ENCODE measurements at places on chromosomes 1 and 21.

GRCh38 chr1:228155596-228156514, 6.1 kb downstream of the GJC2 start:
- DNase-seq, result no peak

DNA sequence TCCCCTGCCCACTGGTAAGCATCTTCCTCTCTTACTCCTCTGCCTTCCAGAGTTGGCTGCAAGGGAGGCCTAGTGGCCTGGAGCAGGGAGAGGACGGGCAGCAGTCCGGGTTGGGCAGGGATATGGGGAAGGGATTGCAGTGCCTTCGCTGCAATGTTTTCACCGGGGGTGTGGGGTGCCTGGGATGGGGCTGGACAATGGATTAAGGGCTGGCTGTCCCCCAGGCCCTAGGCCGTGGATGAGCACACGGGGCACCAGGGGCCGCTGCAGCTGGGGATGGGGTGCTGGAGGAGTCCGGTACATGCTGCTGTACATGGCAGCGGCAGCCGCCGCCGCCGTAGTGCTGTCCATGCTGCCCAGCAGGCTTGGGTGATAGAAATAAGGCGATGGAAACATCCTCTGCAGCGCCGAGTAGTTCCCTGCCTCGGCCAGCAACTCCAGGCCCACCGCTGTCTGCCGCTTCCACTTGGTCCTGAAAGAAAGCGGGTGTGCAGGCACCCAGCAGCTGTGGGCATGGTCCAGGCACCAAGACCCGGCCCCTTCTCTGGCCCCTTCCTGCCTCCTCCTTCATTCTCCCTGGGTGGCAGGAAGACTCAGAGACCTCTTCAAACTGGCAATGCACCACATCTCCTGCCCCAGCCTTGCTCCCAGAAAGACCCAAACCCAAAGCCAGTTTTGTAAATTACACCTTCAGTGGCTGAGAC, 4.8 kb downstream of the BARHL2 start:
- no peak for DNase-seq

GRCh38 chr1:152348447-152348846, 11.4 kb downstream of the FLG2 start:
- no peak for DNase-seq

DNA sequence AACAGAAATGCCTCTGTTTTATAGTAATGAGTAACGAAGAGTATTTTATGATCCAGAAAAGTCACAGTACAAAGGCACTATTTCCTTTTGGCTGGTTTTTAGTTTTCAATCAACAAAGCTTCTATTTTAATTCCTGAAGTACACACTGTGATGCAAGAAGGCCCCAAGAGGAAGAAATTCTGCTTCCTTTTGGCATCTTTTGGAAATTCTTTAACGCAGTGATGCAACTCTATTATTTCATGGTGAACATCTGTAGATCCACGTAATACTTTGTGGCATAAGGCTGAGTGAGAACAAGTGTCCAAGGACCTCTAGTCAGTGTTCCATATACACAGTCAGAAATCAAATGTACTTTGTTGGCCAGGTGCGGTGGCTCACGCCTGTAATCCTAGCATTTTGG, 137.5 kb downstream of the TGFB2 start:
- no peak for DNase-seq

DNA sequence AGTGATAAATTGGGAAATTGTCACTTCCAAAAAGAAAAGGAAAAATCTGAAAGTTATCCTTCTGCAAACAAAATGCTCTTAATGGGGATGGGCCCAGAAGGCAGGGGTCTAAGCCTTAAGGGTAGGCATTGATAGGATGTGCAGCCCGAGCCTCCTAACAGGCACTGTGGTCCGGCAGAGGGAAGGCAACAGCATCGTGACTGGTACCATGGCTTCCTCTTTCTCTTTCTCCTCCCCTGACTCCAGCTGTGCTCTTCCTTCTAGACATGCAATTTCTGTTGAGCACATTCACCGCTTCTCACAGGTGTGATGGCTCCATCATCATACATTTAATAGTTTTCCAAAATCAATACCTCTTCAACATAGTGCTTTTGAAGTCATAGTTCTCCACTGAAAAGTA, 91.5 kb downstream of the SELENOF start:
- no peak for DNase-seq

- DNase-seq, result peak; percentile 78
Observed at GRCh38 chr1:109740615-109741373, at the start of gene GSTM3. TSS of gene GSTM3 (minus strand) at chr1:109741038. CDS start at chr1:109740287, 751 bp downstream.

- DNase-seq, result no peak
Observed at GRCh38 chr1:86938450-86938849, 24.0 kb downstream of the HS2ST1 start.

- no peak for DNase-seq
Observed at GRCh38 chr1:114803001-114803400, 22.5 kb upstream of the SIKE1 start.

DNA sequence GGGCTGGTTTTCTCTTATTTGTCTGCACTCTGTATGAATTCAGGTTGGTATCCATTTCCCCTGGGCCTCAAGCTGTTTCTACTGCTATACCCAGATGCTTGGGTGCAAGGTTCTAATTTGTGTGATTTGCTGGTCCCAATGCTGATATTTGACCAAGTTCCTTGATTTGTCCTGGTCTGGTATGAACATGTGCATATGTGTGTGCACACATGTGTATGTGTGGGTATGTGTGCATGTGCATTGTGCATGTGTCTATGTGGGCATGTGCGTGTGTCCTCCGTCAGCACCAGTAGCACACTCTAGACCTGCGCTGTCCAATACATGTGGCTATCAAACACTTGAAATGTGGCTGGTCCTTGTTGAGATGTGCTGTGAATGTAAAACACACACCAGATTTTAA, 102.4 kb upstream of the TSPAN2 start:
- no peak for DNase-seq

- no peak for DNase-seq
Observed at GRCh38 chr1:202063093-202063492, 52.7 kb downstream of the ELF3 start.

- DNase-seq, result no peak
Observed at GRCh38 chr1:29162476-29163138, 19.1 kb downstream of the SRSF4 start.

DNA sequence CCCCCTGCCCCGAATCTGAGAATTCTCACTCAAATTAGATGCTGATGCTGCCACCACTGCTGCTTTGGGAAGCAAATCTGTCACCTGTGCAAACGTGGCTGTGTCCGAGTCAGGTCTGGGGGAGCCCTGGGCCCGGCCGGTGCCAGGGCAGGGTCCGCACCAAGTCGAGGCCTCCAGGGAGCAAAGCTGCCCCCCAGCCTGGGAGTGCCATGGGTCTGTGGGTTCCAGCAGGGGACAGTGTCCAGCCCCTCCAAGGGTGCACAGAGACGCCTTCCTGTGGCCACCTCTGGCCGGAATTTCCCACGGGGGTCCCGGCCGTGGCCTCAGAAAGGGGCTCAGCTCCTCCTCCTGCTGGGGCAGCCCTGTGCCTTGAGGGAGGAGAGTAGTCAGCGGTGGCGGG, 27.7 kb upstream of the TTLL10 start:
- no peak for DNase-seq

DNA sequence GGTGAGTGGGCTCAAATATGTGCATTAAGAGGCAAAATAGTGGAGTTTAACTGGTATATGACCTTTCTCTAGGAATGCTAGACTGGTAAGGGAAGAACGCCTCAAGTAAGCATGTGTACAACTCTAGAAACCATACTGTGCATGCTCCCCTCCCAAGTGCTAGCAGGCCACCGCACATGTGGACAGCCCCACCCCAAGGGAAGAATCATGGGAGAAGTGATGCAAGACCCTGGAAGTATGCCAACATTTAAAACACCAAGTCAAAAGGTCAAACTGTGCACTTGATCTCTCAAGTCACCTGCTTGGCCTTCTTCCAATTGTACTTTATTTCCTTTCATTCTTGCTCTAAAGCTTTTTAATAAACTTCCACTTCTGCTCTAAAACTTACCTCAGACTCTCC, 120.4 kb downstream of the WDR3 start:
- no peak for DNase-seq

- DNase-seq, result peak; percentile 2
Observed at GRCh38 chr21:20424943-20425342, 573.3 kb upstream of the NCAM2 start.

DNA sequence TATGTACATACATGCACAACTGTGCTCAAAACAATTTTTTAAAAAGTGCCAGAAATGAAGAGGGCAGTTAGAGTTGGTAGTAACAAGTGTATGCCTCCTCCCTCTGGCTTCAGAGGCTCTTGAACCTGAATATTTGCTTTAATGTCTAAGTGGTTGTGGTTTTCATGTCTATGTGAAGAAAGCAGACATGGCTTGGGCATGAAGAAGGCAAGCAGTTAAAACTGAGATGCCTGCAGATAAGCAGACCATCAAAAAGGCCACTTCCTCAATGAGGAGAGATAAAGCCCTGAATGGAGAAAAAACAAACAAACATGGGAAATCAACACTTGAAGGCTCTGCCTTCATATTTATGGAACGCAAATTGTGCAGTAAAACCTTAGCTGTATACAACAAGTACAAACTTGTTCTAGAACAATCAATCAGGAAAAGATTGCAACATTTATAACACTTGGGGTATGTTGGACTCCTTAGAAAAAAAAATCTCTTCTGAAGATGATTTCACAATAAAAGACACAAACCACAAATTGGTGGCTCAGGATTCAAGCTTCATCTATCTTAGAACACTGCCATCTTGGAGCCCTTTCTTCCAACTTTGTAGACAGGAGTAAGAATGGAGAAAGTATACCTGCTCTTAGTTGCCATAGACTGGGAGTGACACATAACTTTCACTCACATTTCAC, 52.7 kb upstream of the PLA2G4A start:
- no peak for DNase-seq

- DNase-seq, result no peak
Observed at GRCh38 chr1:202361224-202361623, 12.7 kb downstream of the PPP1R12B start.

DNA sequence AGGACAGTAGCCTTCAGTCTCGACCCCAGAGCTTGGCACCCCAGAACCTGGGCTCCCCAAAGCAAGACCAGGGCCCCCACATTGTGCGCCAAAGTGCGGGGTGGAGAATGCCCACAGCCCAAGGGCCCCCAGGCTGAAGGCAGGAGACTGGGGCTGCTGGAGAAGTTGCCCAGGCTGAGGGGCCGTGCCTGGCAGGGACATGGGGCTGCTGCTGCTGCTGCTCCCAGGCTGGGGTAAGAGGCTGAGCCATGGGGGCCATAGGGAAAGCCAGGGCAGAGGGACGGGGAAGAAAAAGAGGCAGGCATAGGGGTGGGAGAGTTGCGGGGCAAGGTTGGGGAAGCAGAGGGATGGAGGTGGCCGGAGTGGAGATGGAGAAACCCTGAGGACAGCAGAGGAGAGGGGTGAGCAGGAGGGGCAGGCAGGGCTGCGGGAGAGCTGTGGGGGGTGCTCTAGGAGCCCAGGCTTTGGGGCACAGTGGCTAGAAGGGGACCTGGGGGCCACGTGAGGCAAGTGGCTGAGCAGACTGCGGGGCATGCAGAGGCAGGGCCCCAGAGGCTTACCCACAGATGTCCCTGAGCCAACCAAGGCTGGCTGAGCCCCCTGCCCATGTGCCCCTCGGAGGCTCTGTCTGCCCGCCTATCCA, 18.9 kb downstream of the SLC27A3 start:
- DNase-seq, result no peak

DNA sequence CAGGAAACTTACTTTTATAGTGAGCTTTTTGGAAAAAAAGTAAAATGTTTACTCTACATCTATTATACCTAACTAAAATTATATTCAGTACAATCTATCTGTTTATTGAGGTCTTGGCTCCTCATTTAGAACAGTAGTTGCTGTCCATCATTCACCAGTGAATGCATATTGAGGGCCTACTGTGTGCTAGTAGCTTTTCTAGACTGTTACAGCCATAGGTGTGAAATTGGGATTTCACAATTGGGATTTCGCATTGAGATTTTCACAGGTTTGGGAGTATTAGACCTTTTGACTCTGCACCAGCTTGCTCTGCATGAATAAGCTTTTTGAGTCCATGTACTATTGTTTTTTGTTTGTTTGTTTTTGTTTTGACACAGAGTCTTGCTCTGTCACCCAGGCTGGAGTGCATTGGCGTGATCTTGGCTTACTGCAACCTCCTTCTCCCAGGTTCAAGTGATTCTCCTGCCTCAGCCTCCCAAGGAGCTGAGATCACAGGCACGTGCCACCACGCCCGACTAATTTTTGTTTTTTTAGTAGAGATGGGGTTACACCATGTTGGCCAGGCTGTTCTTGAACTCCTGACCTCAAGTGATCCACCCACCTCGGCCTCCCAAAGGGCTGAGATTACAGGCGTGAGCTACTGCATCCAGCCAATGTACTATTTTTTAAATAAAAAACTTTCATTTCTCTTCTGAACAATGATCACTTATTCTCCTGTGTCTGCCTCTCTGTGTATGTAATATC, 47.2 kb upstream of the ERRFI1 start:
- no peak for DNase-seq

GRCh38 chr21:38965910-38966504, 160.3 kb downstream of the ETS2 start:
- peak; percentile 71 for DNase-seq

DNA sequence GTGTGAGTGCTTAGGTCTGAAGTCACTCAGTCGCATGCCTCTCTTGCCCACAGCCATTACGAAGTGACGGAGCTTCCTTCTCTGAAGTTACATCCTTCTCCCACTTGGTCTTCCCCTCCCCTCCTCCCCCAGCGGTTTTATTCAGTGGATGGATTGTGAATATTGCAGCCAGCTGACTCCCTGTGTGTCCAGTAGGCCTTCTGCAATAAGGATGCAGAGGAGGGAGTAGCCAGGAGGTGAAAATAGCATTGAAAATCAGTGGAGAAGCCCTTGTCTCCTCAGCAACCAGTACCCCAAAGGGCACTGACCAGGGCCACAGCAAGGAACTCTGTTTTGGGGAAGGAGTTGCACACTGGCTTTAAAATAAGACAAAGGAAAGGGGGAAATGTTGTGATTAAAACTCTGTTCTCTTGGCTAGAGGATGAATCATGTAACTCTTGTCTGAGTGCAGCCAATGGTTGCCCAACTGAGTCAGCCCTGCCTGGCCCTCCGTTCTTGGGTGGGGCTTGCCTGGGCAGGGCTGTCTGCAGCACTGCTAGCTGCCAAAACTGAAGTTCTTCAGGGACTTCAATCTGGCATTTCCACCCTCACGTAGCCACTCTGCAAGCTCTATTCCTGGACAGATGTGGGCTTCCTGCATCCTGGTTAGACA, 4.3 kb downstream of the S100A10 start:
- DNase-seq, result no peak

DNA sequence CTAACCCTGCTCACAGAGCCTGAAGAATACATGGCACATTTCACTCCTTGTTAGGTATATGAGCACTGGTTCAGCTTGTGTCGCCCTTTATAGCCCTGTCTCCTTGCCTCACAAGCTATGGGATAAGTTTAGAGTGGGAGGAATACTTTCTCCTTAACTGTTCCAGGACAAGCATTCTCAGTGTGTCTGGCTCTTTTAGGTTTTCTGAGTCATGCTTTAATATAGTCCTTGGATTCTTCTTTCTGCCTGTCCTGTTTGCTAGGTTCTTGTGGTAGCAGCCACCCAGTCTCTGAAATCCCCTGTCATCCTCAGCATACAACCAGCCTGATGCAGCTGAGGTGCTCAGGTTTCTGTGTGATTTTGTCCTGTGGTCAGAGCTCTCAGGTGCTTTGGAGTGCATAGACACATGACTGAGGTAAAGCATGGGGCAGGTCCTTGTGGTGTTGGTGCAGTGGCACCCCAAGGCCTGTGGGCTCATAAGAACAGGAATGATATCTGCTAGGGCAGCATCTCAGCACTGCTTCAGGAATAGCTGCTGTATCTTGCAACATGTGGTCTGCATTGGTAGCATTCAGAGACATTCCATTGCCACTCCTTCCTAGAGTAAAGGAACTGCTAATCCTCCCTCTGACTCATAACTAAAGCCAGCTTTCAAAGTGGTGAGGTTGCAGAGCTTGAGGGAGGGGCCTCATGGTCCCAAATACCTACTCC, 14.2 kb upstream of the CASQ2 start:
- no peak for DNase-seq
